NCI-H460 (cell line): ENCODE measurements at places on chromosomes 3 and 15.
A peak's percentile ranks its signal among the peaks of the same experiment; 100 is the strongest.

DNA sequence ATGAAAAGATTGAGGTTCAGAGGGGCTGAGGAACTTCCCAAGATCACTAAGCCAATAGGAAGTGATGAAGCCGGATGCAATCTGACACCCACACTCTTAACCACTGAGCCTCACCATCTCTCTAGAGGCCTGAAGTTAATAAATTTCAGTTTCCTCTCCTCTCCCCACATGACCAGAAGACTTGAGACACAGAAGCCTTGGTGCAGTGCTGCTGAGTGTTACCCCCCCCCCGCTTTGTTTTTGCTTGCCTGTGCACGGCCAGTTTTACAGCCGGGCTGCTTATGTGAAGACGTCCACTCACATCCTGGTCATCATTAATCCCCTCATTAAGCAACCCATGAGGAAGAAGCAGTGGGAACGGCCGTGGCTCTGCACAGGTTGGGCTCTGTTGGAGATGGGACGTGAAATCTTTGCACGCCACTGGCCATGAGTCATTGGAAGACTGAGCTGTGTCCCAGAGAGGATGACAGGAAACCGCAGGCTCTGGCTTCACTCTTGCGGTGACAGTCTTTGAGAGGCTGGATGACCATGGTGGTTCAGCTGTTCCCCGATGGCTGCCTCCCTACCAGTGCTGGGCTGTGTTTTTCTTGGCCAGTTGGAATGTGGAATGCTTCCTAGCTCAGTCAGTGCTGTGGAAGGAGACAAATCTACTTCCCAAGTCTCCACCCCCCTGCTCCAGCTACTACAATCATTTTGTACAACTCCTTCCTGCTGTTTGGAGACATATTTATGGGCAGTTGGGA is 232.6 kb upstream of the LRTM1 start:
- DNase-seq: no peak

DNA sequence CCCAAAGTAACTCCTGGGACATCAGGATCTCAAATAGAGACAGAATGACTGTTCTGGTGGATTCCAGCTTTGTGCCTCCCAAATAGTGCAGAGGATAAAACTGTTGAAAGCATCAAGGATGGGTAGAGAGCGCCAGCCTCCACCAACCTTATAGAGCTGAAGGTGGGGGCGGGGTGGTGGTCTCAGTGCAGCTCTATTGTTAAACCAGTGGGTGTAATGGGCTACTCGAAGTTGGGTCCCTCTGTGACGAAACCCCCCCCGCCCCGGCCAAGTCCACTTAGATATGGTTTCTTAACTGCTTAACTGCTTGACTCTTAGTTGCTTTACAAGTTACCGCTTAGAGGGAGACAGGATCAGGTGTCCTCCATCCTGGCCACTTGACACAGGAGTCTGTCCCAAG is 22.7 kb downstream of the DHX30 start:
- DNase-seq: no peak

DNA sequence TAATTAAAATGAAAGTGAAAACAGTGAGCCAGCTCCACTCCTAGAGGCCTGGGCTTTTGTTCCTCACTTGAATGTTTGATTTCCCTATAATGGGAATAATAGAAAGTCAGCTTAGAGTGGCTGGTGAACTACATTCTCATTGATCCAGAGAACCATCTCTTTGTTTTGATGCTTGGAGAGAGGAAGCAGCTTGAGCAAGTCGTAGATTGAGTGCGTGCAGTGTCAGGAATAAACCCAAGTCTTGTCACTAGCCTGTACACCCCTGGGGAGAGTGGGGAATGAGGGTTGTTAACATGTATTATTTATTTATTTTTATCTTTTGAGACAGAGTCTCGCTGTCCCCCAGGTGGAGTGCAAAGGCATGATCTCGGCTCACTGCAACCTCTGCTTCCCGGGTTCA is 885 bp upstream of the LSG1 start:
- DNase-seq: no peak

- peak; percentile 11 for DNase-seq
These were observed 26.4 kb upstream of the LAMP3 start for GRCh38 chr3:183188895-183189462.

- peak; percentile 82 for DNase-seq
These were observed 271.2 kb upstream of the ROPN1 start for GRCh38 chr3:124263168-124263567.

GRCh38 chr15:40102897-40103858 is 5.5 kb downstream of the BMF start:
- peak; percentile 23 for DNase-seq

DNA sequence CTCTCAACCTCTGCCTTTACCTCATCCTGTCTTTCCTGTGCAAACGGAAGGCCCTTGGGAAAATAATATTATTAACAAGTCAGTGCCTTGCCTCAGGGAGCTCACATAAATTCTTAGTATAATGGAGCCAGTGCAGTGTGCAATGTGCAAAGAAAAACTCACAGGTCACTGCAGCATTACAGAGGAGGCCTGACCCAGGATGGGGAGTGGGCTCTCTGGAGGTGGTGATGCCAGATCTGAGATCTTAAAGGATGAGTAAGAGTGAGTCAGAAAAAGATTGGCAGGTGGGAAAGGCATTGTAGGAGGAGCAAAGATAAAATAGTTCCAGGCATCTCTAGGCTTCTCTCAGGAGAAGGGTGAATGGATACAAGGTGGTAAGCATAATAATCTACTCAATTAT is 185.6 kb upstream of the ADAMTS9 start:
- no peak for DNase-seq

DNA sequence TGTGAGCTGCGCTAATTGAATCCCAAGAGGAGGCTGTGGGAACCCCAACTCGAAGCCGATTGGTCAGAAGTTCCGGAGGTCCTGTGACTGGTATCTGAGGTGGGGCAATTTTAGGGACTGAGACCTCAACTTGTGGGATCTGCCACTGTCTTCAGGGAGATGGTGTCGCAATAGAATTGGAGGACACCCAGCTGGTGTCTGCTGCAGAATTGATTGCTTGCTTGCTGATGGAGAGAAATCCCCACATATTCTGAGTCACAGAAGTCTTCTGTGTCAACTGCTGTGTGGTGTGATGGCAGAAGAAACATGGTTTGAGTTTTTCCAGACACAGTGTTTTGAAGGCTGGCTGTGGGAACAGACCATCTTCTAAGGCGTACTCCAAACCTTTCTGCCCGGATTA is 99.7 kb upstream of the PLXNA1 start:
- no peak for DNase-seq

- no peak for DNase-seq
These were observed 59.7 kb upstream of the CCDC50 start for GRCh38 chr3:191269289-191270085.

DNA sequence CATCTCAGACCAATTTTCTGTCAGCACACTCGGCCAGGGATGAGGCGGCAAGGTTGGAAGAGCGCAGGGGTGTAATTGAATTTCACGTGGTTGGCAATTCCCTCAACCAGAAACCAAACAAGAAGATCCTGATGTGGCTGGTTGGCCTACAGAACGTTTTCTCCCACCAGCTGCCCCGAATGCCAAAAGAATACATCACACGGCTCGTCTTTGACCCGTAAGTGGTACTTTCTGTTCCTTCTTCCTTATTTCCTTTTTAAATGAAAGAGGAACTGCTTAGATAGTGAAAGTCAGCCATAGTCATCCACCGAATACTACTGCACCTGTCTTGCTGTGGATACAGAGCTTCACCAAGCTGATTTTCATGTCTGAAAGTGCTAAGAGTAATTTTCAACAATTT is 60.1 kb downstream of the SGO1 start:
- DNase-seq: no peak

GRCh38 chr3:46715507-46716175 is 2.0 kb downstream of the PRSS50 start:
- no peak for DNase-seq

- DNase-seq: no peak
These were observed 26.9 kb upstream of the THRB start for GRCh38 chr3:24521420-24522145.

- DNase-seq: no peak
These were observed 126.7 kb downstream of the UACA start for GRCh38 chr15:70636540-70637165.

DNA sequence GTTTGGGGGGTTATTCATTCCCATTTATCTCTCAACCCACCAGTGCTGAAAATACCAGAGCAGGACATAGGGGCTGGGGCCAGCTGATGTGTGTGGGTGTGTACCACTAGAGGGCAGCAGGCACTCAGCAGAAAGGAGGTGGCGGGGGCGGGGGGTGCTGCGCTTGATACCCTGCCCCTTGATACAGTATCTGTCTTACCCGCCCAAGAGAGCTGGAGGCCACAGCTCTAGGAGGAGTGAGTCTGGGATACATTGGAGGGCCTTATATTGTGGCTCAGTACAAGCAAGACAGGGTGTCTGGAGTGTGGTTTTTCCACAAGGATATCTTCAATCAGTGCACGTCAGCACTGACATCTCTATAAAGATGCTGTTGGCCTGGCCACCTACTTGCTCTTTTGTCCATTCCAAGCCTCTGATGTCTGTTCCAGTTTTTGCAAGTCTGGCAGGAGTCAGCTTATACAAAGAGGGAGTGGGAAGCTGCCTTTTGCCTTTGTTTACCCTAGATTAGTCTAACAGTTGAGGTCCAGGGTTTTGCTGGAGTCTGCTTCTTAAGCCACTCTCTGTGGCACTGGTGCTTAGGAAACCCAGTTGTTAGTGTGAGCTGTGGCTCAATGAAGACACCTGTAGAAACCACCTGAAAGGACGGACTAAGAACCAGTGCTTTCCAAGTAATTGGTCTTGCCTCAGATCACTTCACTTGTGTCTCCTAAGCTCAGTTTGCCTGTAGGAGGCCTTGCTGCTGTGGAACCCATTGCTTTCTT is 1.5 kb upstream of the RBM15B start:
- DNase-seq: peak; percentile 38

DNA sequence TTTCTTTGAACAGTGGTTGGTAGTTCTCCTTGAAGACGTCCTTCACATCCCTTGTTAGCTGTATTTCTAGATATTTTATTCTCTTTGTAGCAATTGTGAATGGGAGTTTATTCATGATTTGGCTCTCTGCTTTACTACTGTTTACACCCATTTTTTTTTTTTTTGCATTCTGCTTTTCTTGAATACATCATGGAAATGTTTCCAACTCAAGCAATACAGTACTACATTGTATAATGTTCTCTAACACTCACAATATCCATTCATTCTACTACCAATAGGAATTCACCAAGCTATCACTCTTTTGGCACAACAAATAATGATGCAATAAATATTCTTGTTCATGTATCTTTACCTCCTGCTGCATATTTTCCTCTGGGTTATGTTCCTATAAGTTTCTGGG is 801.7 kb downstream of the NTRK3 start:
- no peak for DNase-seq

DNA sequence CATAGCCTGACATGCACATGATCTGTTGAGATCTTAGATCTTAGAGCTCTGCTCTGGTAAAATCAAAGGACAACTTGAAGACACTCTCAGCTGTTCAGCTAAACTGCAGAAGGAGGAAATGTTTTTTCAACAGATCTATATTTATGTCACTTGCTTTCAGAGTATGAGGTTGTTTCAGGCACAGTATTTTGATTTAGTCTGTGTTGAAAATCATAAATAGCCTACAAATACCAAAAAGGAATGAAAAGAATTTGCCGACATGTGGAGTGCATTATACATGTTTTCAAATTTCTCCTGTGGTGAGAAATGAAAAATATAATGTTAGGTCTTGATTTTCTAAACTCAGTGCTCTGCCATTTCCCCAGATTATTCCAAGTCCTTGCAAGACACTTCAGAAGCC is 1118.4 kb downstream of the TBL1XR1 start:
- no peak for DNase-seq

GRCh38 chr3:56595975-56596840 is 39.2 kb downstream of the CCDC66 start:
- no peak for DNase-seq

- DNase-seq: no peak
These were observed 4.7 kb downstream of the SEMA3G start for GRCh38 chr3:52440249-52440551.

DNA sequence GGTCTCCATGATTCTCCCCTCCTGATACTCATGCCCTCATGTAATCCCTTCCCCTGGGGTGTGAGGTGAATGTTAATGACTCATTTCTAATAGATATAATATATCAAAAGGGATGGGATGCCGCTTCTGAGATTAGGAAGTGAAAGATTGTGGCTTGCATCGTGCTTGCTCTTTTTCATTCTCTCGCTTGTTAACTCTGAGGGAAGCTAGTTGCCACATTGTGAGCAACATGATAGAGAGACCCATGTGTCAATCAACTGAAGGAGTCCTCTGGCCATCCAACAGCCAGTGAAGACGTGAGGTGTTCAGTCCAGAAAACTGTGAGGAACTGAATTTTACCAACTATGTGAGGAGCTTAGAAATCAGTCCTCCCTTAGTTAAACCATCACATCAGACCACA is 28.9 kb upstream of the DRD3 start:
- DNase-seq: no peak

- DNase-seq: no peak
These were observed 222.3 kb downstream of the SLCO3A1 start for GRCh38 chr15:92075764-92076163.

- DNase-seq: no peak
These were observed 12.4 kb downstream of the RETNLB start for GRCh38 chr3:108744762-108745161.

- DNase-seq: peak; percentile 2
These were observed 107.6 kb upstream of the FXR1 start for GRCh38 chr3:180804916-180805315.

DNA sequence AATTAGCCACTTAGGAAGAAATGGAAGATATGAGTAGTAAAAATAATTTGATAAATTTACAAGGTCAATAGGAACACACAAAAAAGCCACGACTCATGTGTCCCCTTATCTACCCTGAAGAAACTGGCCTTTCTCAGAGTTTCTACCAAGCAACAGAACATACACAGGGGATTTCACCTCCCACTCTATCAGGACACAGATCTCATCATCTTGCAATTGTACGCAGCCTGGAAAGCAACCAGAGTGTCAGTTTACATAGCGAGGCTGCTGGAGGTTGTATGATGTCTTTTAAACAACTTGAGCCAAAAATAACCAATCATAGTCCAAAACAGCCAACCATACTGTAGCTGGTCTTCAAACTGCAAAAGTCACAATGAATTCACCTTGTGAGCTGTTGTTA is 19.7 kb upstream of the LMOD3 start:
- no peak for DNase-seq

- DNase-seq: no peak
These were observed 6.6 kb downstream of the CSPG4 start for GRCh38 chr15:75705854-75706681.

GRCh38 chr15:56866803-56867202 is 51.6 kb upstream of the TCF12 start:
- DNase-seq: no peak

GRCh38 chr15:79844221-79844620 is 52.6 kb downstream of the MTHFS start:
- no peak for DNase-seq

GRCh38 chr15:31350771-31351170 is 24.1 kb downstream of the KLF13 start:
- DNase-seq: no peak

DNA sequence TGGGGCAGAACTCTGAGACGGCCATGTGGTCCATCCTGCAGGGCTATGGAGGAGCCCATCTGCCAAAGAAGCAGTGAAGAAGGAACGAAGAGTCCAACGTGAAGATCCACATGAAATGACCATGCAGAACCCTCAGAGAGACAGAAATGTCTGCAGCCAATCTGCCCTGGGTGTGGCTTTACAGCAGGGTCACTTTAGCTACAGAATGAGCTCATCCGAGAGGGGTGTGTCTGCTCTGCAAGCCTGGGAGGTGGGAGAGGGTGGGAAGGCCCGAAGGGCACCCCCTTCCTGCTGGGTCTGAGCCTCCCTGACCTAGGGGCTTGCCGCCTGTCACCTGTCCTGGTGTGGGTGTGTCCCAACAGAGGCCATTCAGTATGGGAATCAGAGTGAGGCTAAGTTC is 176.3 kb downstream of the ATP10A start:
- no peak for DNase-seq
